ENCODE measurements at places on chromosomes 16 and 17.

- no peak for DNase-seq
Observed at GRCh38 chr17:7122381-7122780, 7.8 kb upstream of the ASGR2 start.

- DNase-seq: peak; percentile 75
Observed at GRCh38 chr16:87383505-87384161, at the start of gene FBXO31. Gene FBXO31 (minus strand): TSS chr16:87383776. CDS start chr16:87383744, 32 bp downstream.

- no peak for DNase-seq
Observed at GRCh38 chr17:8745586-8746500, 1.2 kb upstream of the CCDC42 start.

GRCh38 chr17:1183171-1183873 is 3.5 kb upstream of the ABR start:
- DNase-seq: no peak

- DNase-seq: no peak
Observed at GRCh38 chr17:81239714-81240555, 817 bp downstream of the NDUFAF8 start.

GRCh38 chr17:63232565-63233310 is 213.4 kb downstream of the CYB561 start:
- no peak for DNase-seq

- DNase-seq: no peak
Observed at GRCh38 chr17:73423159-73423715, 111.4 kb upstream of the CDC42EP4 start.

GRCh38 chr16:1899641-1900451 is 18.4 kb downstream of the HS3ST6 start:
- no peak for DNase-seq

DNA sequence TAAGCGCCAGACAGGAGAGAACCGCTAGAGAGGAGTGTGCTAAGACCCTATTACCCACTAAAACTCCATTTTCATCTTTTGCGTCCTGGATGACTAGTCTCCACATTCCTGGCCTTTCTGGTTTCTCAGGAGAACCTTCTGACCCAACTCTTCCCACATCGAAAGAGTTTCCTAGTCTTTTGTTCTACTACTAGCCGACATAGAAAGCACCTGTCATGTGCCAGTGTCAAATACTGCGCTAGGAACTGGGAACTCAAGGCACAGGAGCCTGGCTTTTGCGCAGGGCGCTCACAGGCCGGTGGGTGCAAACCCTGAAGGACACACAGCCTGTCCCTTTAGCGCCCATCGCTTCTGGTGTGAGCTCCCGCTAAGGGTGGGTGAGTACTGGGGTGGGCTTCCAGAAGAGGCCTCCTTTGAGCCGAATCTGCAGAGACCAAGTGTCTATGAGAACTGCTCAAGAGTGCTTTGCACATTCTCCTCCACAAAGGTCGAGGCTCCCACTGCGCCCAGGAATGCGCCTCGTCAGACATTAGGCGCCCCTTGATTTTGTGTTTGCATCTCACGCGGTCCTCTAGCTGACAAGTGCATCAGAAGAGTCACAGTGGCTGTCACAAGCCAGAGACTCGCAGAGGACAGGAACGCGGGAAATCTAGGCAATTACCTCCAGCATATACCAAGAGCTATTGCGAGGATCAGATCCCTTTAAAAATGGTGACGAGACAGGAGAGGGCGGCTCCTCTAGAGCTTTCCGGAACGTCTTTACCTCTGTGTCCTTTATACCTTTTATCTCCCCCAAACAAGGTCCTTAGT is 2.0 kb upstream of the PSMB3 start:
- no peak for DNase-seq

GRCh38 chr17:6205525-6205924 is 135.3 kb downstream of the WSCD1 start:
- DNase-seq: no peak

GRCh38 chr17:68029512-68030215 is 5.9 kb upstream of the KPNA2 start:
- no peak for DNase-seq

GRCh38 chr16:35102780-35103403 is 1643.5 kb downstream of the TP53TG3F start:
- DNase-seq: no peak

DNA sequence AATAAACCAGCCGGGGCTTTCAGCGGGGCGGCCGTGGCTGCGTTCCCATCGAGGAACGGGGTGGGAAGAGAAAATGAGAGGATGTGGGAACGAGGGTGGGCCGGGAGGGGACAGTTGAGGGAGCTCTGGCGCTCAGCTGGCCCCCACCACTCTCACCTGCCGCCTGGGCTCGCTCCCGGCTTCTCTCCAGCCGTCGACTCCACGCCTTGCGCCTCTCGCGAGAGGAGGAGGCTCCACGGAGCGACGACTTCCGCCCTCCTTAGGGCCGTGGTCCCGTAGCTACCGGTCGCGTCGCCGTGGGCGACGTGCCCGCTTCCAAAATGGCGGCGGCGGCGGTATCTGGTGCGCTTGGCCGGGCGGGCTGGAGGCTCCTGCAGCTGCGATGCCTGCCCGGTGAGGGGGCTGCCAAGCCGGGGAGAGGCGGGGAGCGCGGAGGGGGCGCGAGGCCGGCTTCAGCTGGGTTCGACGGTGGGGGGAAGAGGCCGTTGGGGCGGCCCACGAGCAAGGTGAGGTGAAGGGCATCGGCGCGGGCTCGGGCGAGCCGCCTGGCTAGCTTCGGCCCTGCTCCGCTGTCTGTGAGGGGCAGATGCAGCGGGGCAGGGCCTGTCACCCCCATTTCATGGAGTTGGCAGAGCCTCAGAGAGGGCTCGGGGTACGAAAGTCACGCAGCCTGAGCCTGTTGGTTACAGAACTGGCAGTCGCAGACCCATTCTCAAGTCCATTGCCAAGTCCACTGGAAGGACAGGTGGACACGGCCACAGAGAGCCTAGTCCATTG is at the start of the genes CIAPIN1 and COQ9:
CIAPIN1 (minus strand) TSS at position 200 of the 777 bp plus-strand sequence. CDS start 6,457 bp downstream, outside the sequence.
COQ9 (plus strand) TSS at position 294 of the 777 bp plus-strand sequence; CDS start at position 321, 27 bp downstream.
- peak; percentile 47 for DNase-seq

DNA sequence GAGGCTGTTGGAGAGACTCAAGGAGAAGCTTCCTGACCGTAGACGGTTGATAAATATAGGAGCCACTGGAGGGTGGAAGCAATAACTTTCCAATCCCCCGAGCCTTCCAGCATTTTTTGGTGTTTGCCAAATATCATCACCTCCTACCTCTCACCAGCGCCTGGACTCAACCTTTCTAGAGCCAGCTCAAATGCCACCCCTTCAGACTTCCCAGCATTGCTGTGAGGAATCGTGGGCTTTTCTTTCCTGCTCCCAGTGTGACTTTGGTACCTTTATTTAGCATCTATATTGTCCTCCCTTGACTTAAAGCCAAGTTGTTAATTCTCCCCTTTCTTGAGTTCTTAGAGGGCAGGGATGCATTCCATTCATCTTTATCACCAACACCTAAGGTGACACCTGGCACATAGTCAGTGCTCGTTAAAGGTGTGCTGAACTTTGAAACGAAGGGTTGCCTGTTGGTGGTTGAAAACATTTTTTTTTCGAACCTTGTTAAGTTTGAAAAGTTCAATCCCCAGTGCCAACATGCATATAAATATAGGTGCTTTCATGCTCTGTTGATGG is 35.3 kb upstream of the CCR7 start:
- no peak for DNase-seq

DNA sequence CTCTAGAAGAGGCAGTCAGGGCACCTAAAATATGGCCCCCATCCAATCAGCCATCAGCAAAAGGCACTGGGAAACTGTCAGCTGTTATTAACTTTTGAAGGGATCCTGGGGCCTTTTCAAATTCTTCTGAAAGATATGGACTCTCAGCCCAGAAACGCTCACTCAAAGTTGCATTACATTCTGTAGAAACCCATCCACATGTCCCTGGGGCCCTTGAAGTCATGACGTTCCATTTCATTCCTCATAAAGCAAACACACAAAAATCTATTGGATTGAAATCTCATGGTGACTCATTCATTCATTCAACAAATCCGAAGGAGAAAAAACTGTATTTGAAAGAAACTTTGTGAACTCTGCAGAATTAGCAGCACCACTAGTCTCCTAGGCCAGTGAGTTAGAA is 215.3 kb downstream of the C16orf95 start:
- no peak for DNase-seq

- DNase-seq: no peak
Observed at GRCh38 chr16:3038896-3039295, 2.2 kb upstream of the BICDL2 start.

DNA sequence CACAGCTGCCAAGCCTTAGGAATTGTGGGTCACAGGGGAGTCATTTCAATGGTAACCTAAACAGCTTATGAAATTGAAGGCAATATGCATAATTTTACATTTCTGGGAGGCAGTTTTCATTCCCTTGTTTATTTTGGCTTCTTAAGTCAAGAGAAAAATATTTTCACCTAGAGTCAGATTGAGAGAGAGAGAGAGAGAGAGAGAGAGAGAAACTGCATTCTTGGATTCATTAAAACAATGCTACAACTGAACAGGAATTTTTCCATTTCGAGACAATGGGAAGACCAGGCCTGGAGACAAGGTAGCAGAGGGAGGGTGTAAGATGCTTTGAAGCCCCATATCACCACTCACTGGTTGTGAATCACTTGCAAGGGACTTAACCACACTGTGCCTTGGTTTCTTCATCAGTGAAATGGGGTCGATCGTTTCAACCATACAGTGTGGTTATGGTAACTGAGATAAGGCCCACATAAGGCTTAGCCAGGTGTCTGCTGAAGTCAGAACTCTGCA is 224.7 kb upstream of the IRX3 start:
- no peak for DNase-seq

- no peak for DNase-seq
Observed at GRCh38 chr17:41629826-41630670, 5.7 kb upstream of the KRT17 start.

DNA sequence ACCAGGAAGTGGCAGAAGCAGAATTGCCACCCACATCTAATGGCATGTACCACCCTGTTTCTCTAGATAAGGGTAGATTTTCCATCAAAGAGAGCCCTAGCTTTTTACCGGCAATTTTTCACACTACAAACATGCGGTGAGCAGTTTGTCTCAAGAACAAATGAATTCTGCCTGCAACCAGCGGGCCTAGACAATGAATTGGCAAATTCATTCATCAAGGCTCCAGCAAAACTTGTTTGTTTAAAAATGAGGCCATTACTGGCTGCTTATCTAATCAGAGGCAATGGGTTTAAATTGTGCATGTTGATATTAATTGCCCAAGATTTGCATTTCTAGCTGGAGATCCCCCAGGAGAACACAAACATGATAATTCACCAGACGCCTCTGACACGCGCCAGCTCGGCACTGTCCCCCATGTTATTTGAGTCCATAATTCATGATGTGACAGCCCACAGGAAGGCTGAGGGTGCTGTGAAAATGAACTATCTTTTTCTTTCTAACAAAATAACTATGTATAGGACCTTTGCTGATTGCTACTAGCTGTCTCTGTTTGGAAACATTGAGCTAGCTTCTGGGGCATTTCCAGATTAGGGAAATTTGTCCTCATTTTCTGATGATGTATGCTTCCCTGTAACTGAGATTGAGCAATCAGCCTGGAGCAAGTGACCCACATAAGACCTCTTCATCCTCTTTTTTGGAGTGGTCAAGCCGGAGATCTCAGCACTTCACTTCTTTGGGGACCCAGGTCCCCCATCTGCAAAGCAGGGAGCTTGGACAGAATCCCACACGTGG is 80.8 kb downstream of the CNGB1 start:
- DNase-seq: no peak

GRCh38 chr16:13645601-13646245 is 274.2 kb upstream of the ERCC4 start:
- DNase-seq: no peak

DNA sequence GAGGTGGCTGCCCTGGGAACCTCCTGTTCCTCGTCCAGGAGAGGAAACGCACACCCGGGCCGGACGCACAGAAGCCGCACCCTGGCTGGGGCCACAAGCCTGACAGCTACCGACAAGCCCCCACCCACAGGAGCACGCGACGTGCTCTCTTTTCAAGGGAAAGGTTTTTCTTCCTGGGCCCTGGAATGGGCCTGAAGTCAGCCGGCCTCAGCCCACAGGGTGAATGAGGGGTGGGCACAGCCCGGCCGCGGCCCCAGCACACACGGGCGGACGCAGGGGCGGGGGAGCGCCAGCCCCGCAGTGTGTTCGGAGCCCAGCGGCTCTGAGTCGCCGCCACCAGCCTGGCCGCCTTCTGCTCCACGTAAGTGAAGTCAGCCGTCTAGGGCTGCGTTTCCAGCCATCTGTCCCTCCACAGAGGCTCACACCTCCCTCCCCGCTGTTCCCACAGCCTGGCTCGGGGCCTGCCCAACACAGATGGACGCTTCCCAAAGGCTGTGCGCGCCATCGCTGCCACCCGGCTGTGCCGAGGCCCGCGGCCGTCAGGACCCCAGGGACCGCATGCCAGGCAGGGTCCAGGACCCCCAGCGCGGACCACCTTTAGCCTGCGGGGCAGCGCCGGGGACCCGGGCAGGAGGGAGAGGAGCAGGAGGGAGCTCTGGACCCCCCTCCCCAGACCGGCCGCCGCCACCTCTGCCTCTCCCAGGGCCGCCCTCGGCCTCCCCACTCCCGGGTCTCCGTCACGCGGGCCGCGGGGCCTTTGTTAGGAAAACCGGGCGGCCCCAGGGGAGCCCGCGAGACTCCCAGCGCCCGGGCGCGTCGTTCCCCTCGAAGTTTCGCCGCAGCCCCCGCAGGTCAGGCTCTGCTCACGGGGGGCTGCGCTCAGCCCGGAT is 36.8 kb downstream of the CBFA2T3 start:
- DNase-seq: no peak

DNA sequence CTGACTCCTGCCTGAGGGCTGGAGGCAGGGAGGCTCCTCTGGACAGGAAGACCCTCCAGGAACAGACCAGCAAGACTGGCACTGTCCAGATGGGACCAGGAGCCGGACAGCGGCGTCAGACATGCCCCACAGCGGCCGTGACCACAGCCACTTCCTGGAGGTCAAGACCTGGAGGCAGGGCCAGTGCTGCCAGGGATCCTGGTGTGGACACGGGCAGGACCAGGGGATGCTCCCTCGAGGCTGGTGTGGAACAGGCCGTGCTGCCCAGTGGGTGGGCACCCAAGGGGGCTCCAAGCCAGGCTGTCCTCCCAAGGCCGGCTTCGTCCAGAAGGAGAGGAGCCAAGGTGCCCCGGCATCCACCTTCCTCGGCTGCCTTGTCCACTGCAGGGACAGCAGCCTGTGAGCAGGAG is 4.5 kb upstream of the CCDC57 start:
- no peak for DNase-seq

- DNase-seq: no peak
Observed at GRCh38 chr17:79022507-79022991, 1.4 kb upstream of the C1QTNF1 start.

- no peak for DNase-seq
Observed at GRCh38 chr17:9959377-9959981, 54.4 kb upstream of the RCVRN start.

GRCh38 chr17:31537565-31538011 is 146.1 kb downstream of the RAB11FIP4 start:
- DNase-seq: no peak

DNA sequence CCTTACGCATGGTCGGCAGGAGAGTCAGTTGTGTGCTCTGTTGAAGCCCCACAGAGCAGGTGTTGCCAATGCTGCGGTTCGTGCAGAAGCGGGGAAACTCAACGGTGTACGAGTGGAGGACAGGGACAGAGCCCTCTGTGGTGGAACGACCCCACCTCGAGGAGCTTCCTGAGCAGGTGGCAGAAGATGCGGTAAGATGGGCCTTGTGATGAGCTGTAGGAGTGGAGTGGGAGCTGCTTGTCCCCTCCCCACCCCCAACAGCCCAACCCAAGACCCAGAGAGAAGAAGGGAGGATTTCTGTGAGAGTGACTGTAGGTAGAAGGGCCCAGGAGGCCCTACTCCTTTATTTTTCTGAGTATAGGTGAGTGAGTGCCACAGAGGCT is 4.9 kb downstream of the CDK5RAP3 start:
- DNase-seq: no peak

- DNase-seq: no peak
Observed at GRCh38 chr17:48970224-48970623, 1.8 kb upstream of the GIP start.

- DNase-seq: no peak
Observed at GRCh38 chr17:17766077-17766743, 70.6 kb downstream of the SREBF1 start.

Data from HFF-Myc (cell line).